CD4-positive, alpha-beta T cell treated with Interleukin-21 for 1 hour (primary cell): ENCODE measurements at places on chromosomes 6 and 20.

- DNase-seq: no peak
These were observed 213.1 kb downstream of the BTBD3 start for GRCh38 chr20:12130781-12131180.

- DNase-seq: peak; percentile 35
These were observed at the start of gene ME1 for GRCh38 chr6:83430611-83431544. Gene ME1, minus strand, starts transcription at chr6:83431051. Its CDS starts 97 bp downstream, at chr6:83430954.

GRCh38 chr6:42135161-42135560 is 7.3 kb downstream of the C6orf132 start:
- DNase-seq: no peak

DNA sequence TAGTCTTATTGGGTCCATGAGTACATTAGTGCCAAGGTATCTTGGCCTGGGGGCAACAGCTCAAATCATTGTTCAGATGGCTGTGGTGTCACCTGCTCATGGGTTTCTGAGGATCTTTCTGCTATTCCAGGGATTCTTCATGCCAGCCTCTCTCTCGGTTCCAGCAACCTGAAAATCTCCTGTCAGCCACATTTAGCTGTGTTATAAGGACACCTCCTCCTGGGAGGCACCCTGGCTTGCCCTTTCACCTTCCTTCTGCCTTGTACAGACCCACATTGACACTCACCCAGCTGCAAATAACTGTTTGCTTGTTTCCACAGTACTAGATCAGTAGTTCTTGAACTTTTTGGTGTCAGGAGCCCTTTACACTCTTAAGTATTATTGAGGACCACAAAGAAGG is 159.9 kb downstream of the GRM4 start:
- DNase-seq: no peak

DNA sequence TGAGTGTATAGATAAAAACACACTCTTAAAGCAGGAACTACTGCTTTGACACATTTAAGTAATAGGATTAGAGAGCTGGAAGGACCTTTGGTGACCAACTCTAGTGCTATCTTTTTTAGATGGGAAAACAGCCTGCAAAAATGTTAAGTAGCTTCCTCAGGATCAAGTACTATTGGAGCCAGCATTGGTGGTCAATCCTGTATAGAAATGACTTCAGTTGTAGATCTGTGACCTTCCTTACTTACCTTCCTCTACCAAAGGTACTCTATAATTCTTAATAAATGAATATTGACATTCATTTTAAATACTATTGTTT is 18.7 kb downstream of the KCNQ5 start:
- no peak for DNase-seq

- no peak for DNase-seq
These were observed 54.3 kb upstream of the CNR1 start for GRCh38 chr6:88220493-88220892.

DNA sequence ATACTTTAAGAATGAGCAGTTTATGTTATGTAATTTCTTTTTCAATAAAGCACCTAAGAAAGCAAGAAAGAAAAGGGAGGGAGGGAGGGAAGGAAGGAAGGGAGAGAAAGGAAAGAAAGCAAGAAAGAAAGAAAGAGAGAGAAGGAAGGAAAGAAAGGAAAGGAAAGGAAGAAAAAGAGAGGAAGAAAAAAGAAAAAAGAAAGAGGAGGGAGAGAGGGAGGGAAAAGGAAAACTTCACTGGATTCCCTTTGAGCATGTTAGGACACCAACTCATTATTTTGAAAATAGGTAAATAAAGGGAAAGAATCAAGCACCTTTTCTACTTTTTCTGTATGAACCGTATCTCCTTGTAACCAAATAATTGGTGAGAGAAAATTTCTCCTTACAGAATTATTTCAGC is 32.3 kb upstream of the TOP1 start:
- DNase-seq: no peak

DNA sequence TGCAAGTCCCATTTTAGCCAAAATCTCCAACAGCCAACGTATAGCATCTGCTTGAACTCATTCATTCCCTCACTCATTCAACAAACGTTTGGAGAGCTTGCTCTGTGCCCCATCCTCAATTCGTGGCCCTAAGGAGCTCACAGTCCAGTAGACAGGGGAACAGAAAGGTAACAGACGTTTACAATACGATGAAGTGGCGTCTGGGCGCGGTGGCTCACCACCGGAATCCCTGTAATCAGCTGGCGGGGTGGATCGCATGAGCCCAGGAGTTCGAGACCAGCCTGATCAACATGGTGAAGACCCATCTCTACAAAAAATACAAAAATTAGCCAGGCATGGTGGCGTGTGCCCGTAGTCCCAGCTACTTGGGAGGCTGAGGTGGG is 790 bp upstream of the E2F1 start:
- DNase-seq: no peak

- DNase-seq: no peak
These were observed 57.6 kb upstream of the FOXP4 start for GRCh38 chr6:41488433-41489119.

DNA sequence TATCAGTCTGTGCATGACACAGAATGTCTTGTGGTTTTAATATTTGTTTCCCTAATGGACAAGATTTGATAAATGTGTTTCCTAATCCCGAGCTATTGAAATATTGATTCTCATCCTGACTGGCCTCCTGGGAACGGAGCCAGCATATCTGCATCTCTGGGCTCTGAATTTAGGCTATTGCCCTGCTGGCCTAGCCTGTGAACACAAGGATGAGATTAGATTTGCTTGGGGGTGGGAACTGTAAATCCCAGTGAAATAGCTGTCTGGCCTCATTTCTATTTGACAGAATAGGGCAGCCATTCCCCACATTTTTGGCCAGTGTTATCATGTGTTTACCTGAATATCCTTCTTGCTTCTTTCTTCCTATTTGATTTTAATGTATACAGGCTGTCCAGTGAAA is 198.4 kb upstream of the SOX4 start:
- DNase-seq: no peak

- no peak for DNase-seq
These were observed 45.4 kb downstream of the MYB start for GRCh38 chr6:135226537-135226936.

DNA sequence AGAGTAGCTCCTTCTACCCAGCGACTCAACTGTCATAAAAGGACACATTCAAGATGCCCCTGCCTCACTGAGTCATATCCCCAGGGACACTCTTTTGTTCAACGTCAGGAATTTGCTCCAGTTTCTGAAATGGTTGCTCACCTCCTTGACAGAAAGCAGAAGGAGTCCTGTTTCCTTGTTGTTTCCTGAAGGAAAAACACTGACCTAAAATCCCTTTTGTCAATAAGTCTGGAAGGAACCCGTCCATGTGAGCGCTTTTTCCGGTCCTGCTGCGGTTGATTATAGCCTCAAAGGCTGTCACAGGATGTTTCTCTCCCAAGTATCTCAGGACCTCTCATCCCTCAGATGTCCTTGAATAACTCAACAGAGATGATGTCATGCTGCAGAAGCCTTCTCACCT is 113.6 kb upstream of the PLEKHG1 start:
- no peak for DNase-seq

DNA sequence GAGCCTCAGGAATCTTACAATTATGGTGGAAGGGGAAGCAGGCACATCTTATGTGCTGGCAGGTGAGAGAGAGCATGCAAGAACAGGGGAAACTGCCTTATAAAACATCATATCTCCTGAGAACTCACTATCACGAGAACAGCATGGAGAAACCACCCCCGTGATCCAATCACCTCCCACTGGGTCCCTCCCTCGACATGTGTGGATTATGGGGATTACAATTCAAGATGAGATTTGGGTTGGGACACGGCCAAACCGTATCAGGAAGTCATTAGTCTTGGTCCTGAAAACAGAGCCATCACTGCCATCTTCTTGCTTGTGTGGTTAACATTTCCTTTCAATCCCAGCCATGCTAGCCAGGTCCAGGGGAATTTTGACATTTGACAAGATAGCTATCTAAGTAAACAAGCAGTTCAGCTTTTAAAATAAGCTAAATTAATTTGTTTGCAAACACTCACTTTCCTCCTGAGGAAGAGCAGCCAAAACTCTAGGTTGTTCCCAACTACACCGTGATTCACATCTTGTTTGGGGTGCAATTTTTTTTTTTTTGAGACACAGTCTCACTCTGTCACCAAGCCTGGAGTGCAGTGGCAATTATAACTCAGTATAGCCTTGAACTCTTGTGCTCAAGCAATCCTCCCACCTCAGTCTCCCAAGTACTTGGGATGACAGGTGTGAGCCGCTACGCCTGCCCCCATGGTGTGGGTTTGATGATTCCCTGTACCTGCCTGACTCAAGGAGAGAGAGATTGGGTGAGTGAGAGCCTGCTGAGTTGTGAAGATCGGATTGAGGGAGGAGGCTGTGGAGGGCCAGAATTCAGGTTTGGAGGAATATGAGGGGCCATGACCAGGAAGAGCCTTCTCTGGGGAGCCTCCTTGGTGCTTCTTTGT is 13.0 kb upstream of the PPP1R14C start:
- DNase-seq: no peak

DNA sequence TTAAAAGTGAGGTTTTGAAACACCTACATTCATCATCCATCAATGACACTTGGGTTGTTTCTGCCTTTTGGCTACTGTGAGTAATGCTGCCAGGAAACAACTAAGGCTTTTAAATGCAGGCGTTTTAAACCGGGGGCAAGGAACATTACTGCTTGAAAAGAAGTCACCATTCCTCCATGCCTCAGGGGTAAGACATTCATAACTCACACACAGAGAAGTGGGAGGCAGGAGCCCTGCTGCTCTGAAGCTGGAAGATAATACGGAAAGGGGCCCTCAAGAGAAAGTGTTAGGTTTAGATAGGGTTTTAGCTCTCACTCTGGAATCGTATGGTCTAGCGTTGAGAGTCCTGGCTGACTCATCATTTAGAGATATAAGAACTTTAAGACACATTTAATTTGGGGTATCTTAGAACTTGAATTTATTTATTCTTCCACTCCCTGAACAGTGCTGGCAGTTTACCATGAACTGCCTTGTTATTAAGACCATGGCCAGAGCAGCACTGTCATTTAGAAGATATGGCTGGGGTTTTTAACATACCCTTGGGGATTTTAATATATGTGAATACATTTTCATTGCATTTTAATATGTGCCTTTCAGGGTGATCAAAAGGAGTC is 1.8 kb downstream of the TUBB1 start:
- no peak for DNase-seq

GRCh38 chr6:2192976-2193375 is 52.4 kb downstream of the GMDS start:
- DNase-seq: no peak

DNA sequence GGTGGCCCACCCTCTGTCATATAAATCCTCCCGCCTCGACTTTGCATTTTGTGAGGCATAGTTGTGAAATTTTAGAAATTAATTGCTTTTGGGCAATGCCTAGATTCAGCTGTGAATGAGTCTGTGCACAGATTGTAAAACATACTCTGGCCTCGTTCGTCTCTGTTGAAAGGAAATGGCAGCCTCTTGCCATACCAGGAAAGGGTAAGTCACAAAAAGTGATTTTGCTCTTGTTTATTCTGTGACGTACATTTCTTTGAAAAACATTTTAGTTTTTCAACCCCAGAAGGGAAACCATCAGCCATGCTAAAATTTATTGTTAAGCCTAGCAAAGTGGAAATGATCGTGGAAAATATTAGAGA is 15.3 kb upstream of the EXOC2 start:
- no peak for DNase-seq

GRCh38 chr6:160428818-160429619 is 80.8 kb downstream of the SLC22A3 start:
- DNase-seq: no peak

DNA sequence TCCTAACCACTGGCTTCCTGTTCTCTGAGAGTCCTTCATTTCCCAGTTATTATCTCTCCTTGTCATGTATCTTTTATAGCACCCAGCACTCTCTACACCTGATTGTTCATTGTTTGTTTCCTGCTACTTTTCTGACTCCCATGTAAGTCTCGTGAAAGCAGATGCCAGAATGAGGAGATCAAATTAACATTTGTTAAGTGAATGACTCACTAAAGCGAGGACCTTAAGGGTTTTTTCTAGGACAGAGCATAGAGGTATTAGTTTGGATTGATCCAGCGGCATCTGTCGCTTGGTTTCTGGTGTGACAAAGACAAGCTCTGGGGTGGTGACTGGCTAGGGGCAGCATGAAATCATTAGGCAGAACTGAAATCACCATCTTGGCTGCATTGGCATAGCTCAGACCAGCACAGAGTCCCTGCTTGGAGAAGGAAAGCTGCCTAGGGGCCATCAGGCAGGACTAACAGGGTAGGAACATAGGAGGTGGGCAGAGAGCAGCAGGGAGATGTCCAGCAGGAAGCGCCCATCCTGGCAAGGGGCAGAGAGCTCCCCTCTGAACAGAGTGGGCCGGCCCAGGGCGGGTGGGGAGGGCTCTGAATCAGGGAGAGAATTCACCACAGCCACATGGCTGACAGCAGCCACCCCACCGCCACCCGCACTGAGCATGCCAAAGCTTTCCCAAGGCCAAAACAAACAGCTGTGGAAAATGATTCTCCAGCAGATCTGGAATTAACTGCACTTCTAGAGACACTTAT is 97.1 kb upstream of the CEP85L start:
- DNase-seq: no peak

DNA sequence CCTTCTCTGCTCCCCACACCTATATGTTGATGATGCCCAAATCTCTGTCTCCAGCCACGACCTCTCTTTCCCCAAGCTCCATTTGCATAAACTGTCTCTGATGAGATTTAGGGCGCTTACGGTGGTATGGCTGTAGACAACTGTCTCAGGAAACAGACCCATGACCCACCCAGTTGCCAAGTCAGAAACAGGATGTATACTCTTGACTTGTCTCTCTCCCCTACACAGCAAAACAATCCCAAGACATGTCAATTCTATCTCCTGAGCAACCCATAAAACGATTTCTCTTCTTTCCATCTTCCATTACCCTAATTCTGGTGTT is 13.9 kb downstream of the GNL1 start:
- peak; percentile 59 for DNase-seq

DNA sequence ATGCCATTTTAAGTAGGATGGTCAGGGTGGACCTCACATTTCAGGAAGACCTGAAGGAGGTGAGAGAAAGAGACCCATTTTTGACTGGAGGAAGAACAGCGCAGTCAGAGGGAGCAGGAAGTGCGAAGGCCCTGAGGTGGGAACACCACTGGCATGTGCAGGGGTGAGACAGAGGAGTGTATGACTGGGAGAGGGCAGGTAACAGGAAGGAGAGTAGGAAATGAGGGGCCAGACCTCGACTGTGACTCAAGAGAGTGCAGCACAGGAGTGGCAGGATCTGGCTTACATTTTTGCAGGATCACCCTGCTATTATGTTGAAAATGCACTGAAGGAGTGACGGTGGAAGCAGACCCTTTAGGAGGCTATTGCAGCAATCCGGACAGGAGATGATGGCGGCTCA is 117.7 kb upstream of the CDYL start:
- DNase-seq: no peak

GRCh38 chr6:17836293-17836692 is 129.6 kb upstream of the NUP153 start:
- no peak for DNase-seq

- DNase-seq: no peak
These were observed 191.9 kb downstream of the MOXD1 start for GRCh38 chr6:132209351-132209750.

GRCh38 chr6:318243-318890 is 26.1 kb downstream of the DUSP22 start:
- DNase-seq: no peak
